Activated T-cell treated with anti-CD3 and anti-CD28 coated beads, Interleukin-2, amount 50 U/mL, for 1 hour (primary cell): ENCODE measurements at places on chromosomes 2 and 18.

- peak; percentile 27 for DNase-seq
Observed at GRCh38 chr18:46333431-46334135, 229.4 kb downstream of the HAUS1 start.

DNA sequence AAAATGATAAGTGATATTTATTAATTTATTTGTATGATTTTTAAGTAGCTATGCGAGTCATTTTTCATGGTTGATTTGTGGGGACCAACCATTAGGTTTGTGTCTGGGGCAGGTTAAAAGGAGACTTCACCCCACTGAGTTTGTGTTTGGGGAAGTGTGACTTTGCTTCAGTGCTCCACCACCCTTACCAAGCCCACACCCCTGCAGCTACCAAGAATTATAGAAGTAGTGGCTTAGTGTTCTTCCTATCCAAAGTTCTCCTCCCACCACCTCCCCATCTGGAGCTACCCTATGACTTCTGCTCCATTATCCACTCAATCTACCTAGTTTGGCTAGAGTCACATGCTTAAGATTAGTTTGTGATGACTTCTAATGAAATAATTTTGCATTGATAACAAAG lies 182.1 kb upstream of the ZEB2 start:
- DNase-seq: no peak

GRCh38 chr2:160491911-160492371 lies 1.7 kb downstream of the RBMS1 start:
- DNase-seq: no peak

- DNase-seq: no peak
Observed at GRCh38 chr2:238152771-238153688, 5.7 kb upstream of the ERFE start.
